T-helper 9 cell (primary cell): ENCODE measurements at places on chromosomes 2 and 18.

GRCh38 chr18:63970809-63971205 is 926 bp downstream of the SERPINB8 start:
- no peak for DNase-seq

GRCh38 chr2:96816127-96816835 is at the start of gene CNNM3:
Gene CNNM3, plus strand, starts transcription at chr2:96816268. Its CDS starts 10 bp downstream, at chr2:96816278.
- peak; percentile 93 for DNase-seq

DNA sequence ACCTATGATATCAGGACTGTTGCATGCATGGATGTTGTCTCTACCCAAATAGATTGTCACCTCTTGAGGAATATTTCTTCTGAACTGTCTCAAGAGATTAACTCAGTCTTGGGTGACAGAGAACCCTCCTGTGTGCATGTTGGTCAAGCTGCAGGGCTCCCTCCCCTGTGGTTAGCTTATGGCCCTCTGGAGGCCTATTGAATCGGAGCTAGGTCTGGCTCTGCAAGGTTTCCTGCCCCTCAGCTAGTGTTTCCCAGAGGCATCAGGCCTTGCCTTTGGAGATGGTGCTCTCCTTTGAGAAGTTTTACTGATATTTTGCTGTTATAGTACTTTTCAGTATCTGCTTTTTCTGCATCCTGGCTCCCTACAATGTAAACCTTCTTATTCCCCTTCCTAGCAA is 769.2 kb upstream of the FAM98A start:
- no peak for DNase-seq

GRCh38 chr18:68735483-68736343 is 20.8 kb upstream of the TMX3 start:
- DNase-seq = no peak

GRCh38 chr2:196606516-196606915 is 33.0 kb upstream of the CCDC150 start:
- no peak for DNase-seq

DNA sequence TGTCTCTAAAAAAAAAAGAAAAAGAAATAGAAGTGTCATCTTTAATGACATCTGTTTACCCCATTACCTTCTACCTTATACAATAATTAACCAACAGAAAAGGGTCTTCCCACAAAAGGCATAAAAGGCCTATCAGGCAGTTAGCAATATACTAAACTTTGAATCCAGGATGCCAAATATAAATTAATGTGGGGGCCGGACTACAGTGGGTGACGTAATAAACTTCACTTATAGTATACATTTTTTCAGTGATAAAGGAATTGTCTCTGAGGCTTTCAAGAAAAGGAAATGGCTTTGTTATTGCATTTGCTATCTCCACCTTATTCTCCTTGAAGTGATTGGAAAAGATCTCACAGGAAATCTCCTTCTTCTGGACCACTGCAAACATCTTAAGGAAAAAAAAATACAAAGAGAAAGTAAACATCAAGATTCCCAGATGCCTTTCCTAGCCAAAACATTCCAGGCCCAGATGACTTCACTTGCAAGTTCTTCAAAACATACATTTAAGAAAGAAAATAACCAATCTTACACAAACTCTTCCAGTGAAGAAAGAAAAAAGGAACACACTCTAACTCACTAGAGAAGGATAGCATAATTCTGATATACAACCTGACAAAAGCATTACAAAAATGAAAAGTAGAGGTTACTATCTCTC is 126.2 kb upstream of the CAB39 start:
- DNase-seq = no peak

- no peak for DNase-seq
These were observed 205.8 kb downstream of the PRKCE start for GRCh38 chr2:45857275-45857609.

- no peak for DNase-seq
These were observed 824.2 kb downstream of the PLCL1 start for GRCh38 chr2:198628596-198628995.

- no peak for DNase-seq
These were observed 62.7 kb upstream of the GALNT5 start for GRCh38 chr2:157194844-157195243.

GRCh38 chr2:233600386-233600785 is 17.0 kb upstream of the UGT1A8 start:
- no peak for DNase-seq

DNA sequence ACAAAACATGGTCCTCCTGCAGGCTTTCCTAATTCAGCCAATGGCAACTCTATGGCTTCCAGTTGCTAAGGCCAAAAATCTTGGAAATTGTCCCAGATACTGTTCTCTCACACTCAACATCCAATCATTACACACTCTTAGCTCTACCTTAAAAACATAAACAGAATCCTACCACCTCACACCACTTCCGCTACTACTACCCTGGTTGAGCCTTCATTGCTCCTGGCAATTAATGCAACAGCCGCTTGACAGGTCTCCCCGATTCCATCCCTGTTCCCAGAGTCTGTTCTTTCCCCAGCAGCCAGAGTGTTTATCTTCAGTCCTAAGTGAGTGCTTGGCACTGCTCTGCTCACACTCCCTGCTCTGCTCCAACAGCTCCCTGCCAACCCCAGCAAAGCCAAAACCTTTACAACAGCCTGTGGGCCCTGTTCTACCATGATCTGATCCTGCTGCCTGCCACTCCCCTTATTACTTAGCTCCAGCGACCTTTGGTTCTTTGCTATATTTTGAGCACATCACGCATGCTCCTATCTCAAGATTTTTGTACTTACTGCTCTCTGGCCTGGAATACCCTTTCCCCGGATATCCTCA is 67.5 kb upstream of the AMMECR1L start:
- DNase-seq = no peak

GRCh38 chr2:73730810-73731209 is 6.3 kb downstream of the TPRKB start:
- no peak for DNase-seq

GRCh38 chr2:86275384-86275799 is 62.0 kb downstream of the REEP1 start:
- no peak for DNase-seq

DNA sequence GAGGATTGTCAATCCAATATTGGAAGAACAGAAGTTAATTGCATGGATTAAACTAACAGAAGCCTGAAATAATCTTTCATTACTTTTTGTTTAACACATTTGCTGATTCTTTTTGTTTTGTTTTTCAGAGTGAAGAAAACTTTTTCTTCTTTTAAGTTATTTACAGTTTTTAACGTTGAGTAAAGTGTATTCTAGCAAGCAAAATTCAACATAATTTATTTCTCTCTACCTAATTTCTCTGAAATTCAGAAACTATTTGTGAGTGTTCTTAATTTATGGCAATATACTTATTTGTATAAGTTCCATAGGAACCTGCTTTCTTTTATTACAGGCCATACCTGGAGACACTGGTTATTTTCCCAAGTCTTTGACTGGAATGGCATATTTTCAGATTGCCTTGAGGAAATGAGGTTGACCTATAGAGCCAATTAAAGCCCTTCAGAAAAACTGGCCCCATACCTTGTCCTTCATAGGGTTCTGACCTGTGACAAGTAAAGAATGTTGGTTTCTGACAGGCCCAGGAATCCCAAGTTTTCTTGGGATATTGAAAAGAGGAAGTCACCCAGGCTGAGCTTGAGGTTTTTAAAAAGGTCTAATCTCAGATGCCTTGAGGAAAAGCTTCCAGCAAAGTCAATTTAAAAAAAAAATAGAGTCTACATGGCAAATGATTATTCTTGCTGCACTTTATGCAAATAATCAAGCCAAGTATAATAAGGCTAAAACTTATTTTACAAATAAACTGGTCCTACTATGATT is 26.8 kb upstream of the LIPG start:
- no peak for DNase-seq

- DNase-seq = no peak
These were observed 6.1 kb upstream of the DNMT3A start for GRCh38 chr2:25347846-25348245.

DNA sequence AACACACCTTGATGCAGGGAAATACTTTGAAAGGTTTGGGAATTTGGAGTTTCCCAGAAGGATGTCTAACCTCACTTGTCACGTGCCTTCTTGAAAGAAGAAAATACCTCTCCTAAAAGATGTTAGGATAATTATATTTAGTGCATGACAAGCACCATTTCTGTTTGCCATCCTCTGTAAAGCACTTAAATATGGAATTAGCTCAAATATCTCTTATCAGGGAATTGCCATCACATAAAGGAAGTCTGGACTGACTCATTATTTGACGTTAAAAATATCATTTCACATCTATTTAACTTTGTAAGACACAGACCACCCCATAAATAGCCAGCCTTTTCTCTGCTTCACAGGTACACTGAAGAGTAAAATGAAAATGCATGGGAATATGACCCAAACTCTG is 140.1 kb downstream of the STK39 start:
- DNase-seq = no peak

- DNase-seq = no peak
These were observed 310.3 kb downstream of the GULP1 start for GRCh38 chr2:188601927-188602326.

GRCh38 chr2:24164416-24164973 is 10.4 kb upstream of the FAM228A start:
- DNase-seq = peak; percentile 5

GRCh38 chr18:24027156-24027827 is 12.7 kb downstream of the TTC39C start:
- no peak for DNase-seq
